Epithelial cell of prostate (primary cell): ENCODE measurements at places on chromosomes 2 and 18.

DNA sequence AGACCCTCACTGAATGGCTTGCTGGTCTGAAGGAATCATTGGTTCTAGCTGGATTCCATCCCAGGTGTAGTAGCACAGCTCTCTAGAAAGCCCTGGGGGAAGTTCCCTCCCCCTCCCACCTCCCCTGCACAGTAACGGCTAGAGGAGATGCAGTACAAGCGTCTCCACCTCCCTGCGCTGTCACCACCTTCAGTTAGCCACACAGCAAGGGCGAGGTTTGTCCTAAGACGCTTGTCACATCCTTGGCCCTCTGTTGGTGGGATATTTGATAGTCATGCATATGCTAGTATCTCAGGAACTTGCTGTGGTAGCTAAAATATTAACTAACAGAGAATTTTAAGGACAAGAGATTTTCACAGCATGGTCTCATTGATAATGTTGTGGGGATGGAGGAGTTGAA, 19.4 kb downstream of the TRAPPC12 start:
- no peak for DNase-seq

DNA sequence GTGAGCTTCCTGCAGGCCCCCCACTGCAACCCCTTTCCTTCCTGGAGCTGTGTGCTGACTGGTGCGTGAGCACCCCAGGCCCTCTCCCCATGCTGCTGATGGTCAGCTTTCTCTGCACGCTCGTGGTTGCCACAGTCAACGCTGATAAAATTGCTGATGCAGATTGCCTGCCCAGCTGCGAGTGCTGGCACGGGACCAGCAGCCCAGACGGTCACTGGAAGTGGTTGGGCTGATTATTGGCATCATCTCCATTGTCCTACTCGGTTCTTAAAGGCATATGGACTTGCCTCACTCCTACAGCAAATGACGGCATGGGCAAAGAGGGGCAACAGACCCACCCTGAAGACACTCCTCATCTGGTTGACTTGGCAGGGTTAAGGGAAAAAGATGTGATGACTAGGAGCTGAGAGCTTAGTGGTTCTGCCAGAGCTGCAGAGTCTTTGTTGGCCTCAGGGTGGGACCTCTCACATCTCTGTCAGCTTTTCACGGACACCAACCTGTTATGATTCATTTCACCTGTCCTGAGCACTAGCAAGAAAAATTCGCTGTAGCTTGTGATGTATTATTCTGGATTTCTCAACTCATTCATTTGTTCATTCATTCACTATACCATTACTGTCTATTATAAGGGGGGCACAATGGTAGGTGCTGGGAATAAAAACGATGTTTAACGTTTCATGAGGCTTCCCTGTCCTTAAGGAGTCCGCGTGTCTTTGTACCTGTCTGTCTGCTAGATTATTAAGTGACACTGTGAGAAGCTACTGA, 38.4 kb downstream of the PAX8 start:
- DNase-seq, result peak; percentile 92

DNA sequence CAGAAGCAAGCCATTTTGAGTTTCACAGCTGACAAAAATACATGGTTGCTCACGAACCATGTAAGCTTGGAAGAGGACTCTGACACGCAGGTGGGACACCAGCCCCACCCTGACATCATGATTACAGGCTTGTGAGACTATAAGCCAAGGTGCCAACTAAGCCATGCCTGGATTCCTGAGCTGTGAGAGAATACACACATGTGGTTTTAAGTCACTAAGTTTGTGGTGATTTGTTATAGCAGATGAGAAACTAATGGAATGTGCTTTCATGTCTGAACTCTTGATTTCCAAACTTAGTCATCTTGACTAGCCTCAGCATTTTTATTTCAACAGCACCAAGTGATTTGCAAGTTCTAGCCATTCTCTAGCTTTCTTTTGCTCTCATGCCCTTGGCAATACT, 676.1 kb upstream of the CELF4 start:
- peak; percentile 85 for DNase-seq

DNA sequence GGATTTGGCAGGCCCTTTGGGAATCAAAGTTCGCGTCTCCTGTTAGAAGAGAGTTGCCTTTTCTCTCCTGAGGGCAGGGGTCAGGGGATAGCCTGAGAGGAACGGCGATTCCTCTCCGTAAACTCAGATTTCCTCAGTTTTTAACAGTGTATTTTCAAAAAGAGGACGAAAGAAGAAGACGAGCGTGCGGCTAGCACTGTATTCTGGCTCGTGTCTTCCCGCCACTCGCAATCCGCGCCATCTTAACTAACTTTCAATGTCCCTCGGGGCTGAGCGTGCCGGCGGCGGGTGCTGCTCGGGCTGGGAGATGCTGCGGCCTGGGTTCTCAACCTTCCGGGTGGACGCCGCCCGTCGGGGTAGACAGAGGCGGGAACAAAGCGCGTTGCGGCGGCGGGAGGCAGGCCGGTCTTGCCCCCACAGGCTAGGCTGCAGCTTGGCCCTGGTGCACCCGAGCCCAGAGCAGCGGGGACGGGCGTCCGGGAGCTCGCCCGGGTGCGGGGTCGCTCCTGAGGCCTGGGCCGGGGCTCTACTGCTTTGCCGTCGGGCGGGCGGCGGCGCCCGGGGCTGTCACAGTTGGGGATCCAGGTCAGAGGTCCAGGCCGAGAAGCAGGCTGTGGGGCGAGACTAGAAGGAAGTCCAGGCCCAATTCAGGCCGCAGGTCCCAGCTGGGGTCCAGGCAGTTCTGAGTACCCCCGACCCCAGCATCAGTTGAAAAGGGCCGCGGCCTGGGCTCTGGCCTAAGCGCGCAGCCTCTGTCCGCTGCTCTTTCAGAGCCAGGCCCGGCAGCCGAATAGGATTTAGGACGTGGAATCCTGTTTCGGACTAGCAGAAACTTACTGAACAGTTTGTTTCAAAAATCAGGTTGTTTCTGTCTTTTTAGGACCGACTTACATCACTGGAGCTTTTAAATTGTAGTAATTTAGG, 11.8 kb downstream of the TBR1 start:
- DNase-seq, result no peak

DNA sequence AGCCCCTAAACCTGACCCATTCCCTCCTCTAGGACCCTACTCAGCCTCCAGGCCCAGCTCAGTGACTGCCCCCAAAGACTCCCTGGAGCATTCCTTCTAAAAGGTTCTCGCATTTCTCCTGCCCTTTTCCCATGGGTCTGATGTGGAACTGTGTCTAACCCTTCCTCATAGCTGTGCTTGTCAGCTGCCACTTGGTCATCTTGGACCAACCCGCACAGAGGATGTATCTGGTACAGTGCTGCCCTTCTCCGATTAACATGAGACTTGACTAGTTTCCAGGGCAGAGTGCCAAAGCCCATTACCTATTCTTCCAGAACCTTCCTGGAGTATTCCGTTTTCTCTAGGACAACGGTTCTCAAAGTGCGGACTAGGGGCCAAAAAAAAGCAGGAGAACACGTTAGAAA, 518 bp upstream of the NFU1 start:
- DNase-seq, result no peak

DNA sequence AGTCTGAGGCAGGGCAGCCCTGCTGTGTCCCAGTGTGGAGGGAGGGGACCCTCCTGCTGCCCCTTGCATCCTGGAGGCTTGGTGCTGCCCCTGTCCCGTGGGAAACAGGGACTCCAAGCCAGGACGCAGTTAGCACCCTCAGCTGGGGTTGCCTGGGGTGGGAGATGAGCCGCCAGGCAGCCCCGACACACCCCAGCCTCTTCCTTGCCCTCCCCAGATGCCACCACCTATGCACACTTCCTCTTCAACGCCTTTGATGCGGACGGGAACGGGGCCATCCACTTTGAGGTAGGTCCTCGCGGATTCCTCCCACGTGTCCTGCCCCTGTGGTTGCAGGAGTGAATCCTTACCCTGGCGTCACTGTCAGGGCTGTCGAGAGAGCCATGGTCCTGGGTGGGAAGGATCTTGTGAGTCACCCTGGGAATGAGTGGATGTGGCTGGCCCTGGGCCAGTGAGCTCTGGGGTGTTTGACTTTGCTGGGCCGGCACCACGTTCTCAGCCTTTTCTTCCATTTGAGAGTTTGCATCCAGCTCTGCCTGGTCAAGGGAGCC, 27.5 kb upstream of the FAHD2A start:
- no peak for DNase-seq

GRCh38 chr2:230343747-230344146, 16.8 kb downstream of the SP140L start:
- DNase-seq, result no peak

GRCh38 chr2:102581911-102582310, 37.4 kb upstream of the SLC9A2 start:
- no peak for DNase-seq

GRCh38 chr2:1868683-1869141, 124.4 kb upstream of the PXDN start:
- no peak for DNase-seq
